Bronchial epithelial cell (primary cell): ENCODE measurements at places on chromosomes 11 and 22. TPM values are rescaled to one million over a fixed set of nuclear protein-coding genes. Genes with fewer than 3 reads are reported as not detected.

The MAPK11 gene
- 3.4 and 9.0 TPM in 2 replicates for total RNA-seq

The MUC6 gene
- total RNA-seq = under 0.01 TPM in 1 of 2 replicates, not detected in the other

The OOSP1 gene
- total RNA-seq = not detected in 2 replicates

The SAA4 gene
- not detected in 2 replicates for total RNA-seq

The PLAAT2 gene
- 0.64 and 1.3 TPM in 2 replicates for total RNA-seq

The SLC17A6 gene
- not detected in 2 replicates for total RNA-seq

The BBOX1 gene
- 1.3 and 5.6 TPM in 2 replicates for total RNA-seq
